ENCODE measurements at places on chromosomes 1 and 21. TPM values are rescaled to one million over a fixed set of nuclear protein-coding genes. Genes with fewer than 3 reads are reported as not detected.

KCNJ6 gene
- under 0.01 TPM for total RNA-seq

ZNF670 gene
- 4.5 TPM for total RNA-seq

HAO2 gene
- total RNA-seq, result not detected

TMEM52 gene
- total RNA-seq, result 0.09 TPM

C1orf174 gene
- 39.0 TPM for total RNA-seq

TOMM40L gene
- 16.8 TPM for total RNA-seq

SLAMF8 gene
- not detected for total RNA-seq

WASF2 gene
- 24.7 TPM for total RNA-seq

TTLL10 gene
- not detected for total RNA-seq

RGS8 gene
- not detected for total RNA-seq

SPRR4 gene
- not detected for total RNA-seq

TNFRSF1B gene
- 14.7 TPM for total RNA-seq

TDRD5 gene
- not detected for total RNA-seq

TAL1 gene
- total RNA-seq, result 30.3 TPM

TSACC gene
- not detected for total RNA-seq

TFF2 gene
- total RNA-seq, result not detected

FMO5 gene
- 0.45 TPM for total RNA-seq

SMPDL3B gene
- total RNA-seq, result 0.09 TPM

PKLR gene
- not detected for total RNA-seq

ZRANB2 gene
- 38.7 TPM for total RNA-seq

EPHA10 gene
- not detected for total RNA-seq

UMODL1 gene
- total RNA-seq, result not detected

TFAP2E gene
- not detected for total RNA-seq

FCRL5 gene
- not detected for total RNA-seq

GPR3 gene
- total RNA-seq, result 0.09 TPM

C1orf232 gene
- not detected for total RNA-seq

GSTM1 gene
- total RNA-seq, result 2.7 TPM

C1orf185 gene
- total RNA-seq, result not detected

DUSP23 gene
- 145 TPM for total RNA-seq

SPRR2B gene
- total RNA-seq, result not detected

PRDM16 gene
- total RNA-seq, result 1.5 TPM

TOR3A gene
- 24.0 TPM for total RNA-seq

USP21 gene
- 4.0 TPM for total RNA-seq

LCE2A gene
- not detected for total RNA-seq

LRRC71 gene
- 0.36 TPM for total RNA-seq

FAM72B gene
- total RNA-seq, result 1.8 TPM

NCMAP gene
- not detected for total RNA-seq

CA6 gene
- not detected for total RNA-seq

PCBP3 gene
- total RNA-seq, result 0.18 TPM

SPAG17 gene
- not detected for total RNA-seq

OR14I1 gene
- total RNA-seq, result not detected

BEST4 gene
- total RNA-seq, result not detected

KISS1 gene
- 0.56 TPM for total RNA-seq

ARID1A gene
- 21.8 TPM for total RNA-seq

C1orf141 gene
- not detected for total RNA-seq

BGLAP gene
- 0.27 TPM for total RNA-seq

PTPN7 gene
- total RNA-seq, result not detected

SYCP1 gene
- not detected for total RNA-seq

TTC22 gene
- not detected for total RNA-seq

SPATA21 gene
- not detected for total RNA-seq

TRIM67 gene
- total RNA-seq, result not detected

Data from endothelial cell of coronary artery (primary cell).